ENCODE measurements at places on chromosomes 5 and 9.

- DNase-seq: no peak
Observed at GRCh38 chr5:54645882-54646355, 128.4 kb downstream of the SNX18 start.

GRCh38 chr9:78320030-78320693 is 23.2 kb downstream of the PSAT1 start:
- no peak for DNase-seq

DNA sequence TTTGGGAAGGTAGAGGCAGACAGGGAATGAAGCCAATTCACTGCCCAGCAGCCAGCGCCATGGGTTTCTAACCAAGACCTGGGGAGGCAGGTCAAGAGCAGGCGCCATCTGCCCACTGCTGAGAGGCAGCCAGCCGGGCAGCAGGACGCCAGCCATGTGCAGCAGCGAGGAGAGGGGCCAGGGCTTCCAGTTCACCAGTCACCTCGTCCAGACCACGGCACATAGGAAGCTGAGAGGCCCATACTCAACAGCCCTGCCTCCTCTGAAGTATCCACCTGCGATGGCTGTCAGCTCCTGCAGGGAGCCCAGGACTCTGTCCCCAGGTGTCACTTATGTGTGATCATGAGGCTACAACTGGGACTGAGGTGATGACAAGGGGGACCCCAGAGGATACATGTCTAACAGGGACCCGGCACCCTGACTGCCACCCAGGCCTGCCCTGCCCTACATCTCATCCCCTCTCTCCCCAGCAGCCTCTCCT is 30.1 kb downstream of the IPPK start:
- DNase-seq: no peak

- DNase-seq: no peak
Observed at GRCh38 chr5:53006911-53007890, 18.0 kb downstream of the ITGA2 start.

DNA sequence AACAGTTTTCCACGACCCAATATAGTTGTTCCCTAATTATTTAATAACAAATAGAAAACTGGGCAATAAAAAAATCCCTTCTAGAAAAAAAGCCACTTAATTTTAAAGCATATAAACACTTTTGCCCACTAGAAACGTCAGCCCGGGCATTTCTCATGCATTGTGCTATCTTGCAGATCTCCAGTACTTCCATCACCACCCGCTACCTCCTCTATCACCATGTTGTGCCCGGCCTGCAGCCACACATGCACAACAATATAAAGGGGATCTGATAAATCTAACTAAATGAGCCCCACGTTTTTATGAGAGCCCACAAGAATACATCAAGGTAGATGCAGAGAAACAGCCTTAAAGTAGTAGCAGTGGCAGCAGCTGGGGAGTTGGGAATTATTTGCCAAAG is 272.7 kb downstream of the MLLT3 start:
- DNase-seq: no peak

DNA sequence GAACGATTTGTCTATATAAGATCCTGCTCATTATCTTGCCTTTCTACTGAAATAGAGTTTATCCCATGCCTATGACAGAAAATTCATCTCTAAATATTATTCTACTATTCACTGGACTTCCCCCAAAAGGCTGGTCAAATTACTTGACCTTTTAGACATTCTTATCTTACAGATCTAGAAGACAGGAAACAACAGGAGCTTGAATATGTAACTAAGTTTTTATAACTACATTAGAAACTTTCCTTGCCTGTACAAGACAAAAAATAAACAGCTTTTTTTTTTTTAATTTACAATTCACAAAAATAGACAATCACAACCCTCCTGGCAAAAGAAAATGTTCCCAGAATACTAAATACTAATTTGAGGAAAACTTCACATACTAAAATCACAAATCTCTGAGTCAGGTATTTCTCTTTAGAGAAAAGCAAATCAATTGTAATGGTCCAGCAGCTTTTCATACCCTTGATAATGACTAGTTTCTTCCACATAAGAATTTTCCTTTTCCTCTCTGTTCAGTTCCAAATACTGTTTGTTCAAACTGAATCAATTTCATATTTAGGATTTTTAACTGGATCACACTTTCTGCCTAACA is 68.6 kb downstream of the MLLT3 start:
- DNase-seq: no peak

DNA sequence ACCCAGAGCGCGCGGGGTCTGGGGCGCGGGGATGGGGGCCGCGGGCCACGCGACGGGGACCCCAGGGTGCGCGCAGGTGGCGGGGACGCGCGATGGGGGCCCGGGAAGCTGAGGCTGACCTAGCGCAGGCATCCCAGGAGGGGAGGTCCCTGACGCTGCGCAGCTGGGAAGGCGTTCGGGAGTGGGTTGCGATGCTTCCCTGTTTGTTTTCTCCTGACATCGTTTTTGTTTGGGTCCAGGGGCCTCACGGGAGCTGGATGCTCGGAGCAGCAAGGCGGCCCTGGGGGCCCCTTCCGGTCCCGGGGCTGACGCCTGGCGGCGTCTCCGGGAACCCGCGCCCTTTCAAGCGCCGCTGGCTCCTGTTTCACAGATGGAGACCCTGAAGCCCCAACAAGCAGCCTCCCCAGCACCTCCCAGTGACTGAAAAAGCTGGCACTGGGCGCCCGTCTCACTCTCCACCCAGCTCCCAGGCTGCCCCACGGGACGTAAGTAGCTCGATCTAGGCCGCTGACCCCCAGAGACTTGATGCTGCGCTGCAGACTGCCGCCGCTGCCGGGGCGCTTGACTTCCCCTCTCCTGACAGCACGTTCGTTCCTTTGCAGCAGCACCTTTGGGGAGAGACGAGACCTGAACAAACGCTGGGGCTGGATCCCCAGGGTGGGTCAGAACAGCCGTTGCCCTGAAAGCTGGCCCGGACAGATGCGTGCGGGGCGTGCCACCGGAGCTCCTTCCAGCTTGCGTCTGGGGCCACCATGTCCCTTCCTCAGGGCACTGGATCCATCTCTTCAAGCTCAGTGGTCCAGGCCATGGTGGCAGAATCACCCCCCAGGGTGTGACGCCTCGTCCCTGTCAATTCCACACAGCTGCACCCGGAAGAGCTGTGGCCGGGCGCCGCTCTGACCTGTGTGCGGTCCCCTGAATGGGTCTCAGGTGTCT is 593 bp downstream of the BRD3OS start:
- DNase-seq: no peak

- no peak for DNase-seq
Observed at GRCh38 chr9:92463984-92464383, 18.3 kb downstream of the ASPN start.

DNA sequence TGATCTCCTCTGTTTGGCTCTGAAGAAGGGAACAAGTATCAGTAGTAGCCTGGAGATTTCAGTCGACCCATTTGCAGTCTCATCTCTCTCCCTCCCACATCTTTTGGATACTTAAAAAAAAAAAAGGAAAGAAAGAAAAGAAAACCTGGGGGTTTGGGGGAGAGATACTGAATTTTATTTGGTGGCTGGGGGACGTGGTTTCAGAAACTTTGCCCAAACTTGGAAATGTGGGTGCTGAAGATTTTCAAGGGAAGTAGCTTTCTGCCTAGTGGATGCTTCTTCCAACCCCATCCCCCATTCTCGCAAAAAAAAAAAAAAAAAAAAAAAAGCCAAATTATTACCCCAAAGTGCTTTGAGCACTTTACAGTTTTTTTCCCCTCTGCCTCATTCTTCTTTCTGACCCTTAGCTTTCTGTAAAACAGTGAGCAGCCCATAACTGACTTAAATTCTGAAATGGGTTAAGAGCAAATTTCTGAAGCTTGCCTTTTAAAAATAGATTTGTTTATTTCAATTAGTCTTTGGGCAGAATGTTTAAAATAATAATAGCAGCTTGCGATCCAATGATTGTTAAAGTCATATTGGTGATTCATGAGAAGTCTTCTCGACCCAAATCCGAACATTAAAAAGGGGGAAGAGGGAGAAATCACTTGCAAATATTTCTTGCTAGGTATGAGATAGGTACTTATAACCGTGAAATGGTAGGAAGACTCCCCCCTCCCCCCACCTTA is 894 bp downstream of the FST start:
- DNase-seq: no peak

DNA sequence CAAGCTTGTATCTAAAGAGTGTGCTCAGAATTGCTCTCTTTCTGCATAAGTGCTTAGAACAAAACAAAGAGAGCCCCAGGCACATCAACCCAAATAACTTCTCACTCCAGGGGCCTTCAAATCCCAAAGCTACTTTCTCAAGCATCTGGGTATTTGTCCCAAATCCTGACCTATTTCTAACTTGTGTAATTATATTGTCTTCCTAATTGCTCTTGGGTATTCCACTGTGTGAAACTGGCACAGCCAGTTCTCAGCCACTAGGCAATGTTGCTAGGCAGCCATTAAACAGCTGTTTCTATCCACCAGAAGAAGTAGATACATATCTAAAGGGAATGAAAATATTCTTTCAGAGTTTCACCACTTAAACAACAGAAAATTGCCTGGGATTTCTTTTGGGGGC is 198.8 kb downstream of the PRELID2 start:
- DNase-seq: no peak

DNA sequence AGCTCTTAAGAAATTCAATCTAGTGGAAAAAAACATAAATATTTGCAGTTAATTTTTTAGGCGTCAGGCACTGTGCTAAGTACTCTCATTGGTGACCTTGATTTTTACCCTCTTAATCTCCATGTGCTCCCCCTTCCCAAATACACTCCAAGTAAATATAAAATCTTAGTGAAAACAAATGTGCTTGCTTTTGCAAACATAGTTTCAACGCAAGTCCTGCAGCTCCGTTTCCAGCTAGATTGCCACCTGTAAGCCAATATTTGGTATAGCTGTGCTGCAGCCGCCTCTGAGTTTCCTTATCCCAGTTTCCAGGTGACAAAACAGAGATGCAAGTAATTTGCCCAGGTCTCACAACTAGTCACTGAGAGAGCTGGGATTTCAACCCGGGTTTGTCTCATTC is 1.9 kb upstream of the MTMR12 start:
- DNase-seq: no peak

- no peak for DNase-seq
Observed at GRCh38 chr9:90772386-90772785, 29.2 kb upstream of the SYK start.

DNA sequence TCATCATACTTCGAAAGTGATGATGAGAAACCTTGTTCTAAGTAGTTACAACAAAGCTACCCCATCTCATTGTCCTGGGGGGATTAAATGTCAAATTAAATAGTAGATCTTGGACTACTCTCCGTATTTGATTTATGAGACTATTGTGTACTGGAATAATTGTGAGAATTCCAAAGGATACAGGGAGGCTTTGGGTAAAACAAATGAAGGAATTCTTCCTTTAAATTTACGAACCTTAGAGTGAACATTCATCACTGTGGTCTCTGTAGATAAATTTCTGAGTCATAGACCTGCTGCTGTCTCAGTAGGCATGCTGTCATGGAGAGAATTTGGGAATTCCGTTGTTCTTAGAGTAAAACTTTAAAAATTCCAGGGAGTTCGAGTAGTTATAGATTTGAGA is 836.2 kb downstream of the DNAH5 start:
- DNase-seq: no peak

DNA sequence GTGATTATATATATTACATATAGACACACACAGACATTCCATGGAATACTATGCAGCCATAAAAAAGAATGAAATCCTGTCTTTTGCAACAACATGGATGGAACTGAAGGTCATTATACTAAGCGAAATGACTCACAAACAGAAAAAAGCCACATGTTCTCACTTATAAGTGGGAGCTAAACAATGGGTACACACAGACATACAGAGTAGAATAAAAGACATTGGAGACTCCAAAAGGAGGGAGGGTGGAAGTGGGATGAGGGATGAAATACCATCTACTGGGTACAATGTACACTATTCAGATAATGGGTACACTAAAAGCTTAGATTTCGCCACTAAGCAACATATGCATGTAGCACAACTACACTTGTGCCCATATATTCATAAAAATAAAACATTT is 170.0 kb upstream of the RGMB start:
- DNase-seq: no peak

- no peak for DNase-seq
Observed at GRCh38 chr5:73093943-73094342, 26.4 kb upstream of the TMEM171 start.

DNA sequence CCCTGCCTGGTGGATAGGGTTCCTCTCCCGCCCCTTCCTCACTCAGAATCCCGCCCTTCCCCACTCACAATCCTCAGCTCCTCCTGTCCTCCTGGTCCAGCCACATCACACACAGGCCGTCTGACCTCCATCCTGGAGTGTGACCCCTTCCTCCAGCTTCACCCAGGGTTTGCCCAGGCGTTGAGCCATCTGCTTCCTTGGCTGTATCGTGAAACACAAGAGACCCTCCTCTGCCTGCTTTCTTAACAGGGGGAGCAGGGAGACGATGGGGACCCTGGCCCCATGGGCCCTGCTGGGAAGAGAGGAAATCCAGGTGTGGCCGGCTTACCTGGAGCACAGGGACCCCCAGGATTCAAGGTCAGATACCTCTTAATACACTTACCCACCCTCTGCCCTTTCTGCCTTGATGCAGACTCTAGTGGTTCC is 32.3 kb upstream of the ORM1 start:
- DNase-seq: no peak

DNA sequence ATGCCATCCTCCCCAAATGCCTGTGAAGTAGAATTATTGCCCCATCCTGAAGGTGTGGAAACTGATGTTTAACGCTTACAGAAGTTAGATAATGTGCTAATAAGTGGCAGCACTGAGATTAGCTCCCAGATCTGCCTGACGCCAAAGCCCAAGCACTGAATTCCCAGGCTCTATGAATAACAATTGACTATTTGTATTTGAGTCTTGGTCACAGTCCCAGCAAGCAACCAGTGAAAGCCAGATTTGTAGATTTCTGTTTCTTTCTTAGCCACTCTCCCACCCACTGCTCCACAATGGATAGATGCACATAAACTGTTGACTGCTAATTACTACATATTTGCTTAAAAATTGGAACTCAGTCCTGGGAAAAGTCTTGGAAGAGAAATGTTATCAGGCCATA is 34.4 kb downstream of the FAM240B start:
- DNase-seq: no peak

DNA sequence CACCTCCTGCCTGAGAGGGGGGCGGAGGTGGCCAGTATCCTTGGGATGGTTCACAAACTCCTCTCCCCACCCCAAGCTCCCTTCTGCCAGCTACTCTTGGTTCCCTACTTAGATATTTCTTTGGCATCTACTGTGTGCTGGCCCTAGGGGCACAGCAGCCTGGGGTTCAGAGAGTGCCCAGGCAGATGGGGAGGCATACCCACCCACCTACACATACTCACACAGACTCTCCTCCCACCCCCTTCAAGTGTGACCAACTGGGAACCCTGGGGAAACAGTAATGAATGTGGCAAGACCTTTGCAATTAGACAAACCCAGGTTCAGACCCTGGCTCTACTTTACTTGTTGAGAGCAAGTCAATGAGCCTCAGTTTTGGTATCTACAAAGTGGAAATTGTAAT is 44.4 kb upstream of the PSD2 start:
- DNase-seq: no peak

GRCh38 chr9:136426787-136427186 is 12.9 kb downstream of the INPP5E start:
- DNase-seq: no peak
